Activated T-cell treated with anti-CD3 and anti-CD28 coated beads, Interleukin-2, amount 50 U/mL, for 4 hours (primary cell): ENCODE measurements at places on chromosomes 6 and 20. TPM values are rescaled to one million over a fixed set of nuclear protein-coding genes. Genes with fewer than 3 reads are reported as not detected.
A peak's percentile ranks its signal among the peaks of the same experiment; 100 is the strongest.

DNA sequence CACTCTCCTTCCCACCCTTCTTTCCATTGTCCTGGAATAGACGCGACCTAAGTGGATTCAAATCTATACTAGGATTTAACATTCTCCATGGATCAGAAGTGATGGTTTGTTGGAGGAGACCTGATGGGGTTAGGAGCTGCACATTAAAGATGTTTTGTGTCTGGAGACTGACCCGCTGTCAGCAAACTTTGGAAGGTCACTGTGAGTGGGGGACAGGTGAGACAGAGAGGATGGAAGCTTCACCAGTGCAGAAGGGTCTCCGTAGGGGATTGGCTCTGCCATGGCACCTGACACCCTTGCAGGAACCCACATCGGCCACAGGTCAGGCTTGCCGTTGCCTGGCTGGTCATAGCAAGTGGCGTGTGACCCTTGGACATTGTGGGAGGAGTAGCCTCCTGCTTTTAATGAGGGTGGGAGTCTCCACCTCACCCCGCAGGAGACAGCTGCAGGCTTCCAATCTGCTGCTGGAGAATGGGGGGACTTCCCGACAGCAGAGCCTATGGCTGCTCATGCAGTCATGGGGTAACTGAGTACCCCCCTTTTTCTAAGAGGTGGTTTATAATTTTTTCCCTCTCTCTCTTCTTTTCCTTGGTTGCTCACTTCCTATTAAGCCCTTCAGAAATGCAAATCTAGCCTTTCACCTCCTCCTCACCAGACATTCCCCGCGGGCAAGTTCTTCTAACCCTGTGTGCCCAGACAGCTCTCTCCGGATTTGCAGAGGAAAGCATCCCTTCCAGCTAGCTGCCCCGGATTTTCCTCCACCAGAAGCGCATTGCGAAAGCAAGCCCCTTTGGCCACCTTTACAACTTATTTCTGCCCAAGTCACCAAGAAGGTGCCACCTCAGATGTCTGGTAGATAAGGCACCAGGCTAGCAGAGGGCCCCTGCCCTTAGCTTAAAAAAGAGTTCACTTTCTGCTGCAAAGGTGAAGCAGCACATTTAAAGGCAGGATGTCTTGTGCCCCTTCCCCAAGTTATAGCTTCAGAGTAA, 53.5 kb downstream of the DACT2 start:
- DNase-seq, result no peak

GRCh38 chr6:16637635-16638034, 123.6 kb downstream of the ATXN1 start:
- DNase-seq, result no peak

DNA sequence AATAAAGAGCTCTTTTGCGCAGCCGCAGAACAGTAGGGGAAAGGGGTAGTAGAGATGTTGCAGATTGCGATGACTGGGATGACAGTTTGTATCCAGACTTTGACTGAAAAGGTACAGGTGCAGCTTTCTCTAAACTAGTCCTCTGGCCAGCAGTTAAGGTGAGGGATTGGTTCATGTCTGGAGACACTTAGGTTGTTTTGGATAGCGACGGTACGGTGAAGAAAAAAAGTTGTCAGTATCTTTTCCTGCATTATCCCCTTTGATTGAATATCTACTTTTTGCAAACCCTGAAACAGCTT, 537 bp downstream of the PRR3 start:
- peak; percentile 63 for DNase-seq

DNA sequence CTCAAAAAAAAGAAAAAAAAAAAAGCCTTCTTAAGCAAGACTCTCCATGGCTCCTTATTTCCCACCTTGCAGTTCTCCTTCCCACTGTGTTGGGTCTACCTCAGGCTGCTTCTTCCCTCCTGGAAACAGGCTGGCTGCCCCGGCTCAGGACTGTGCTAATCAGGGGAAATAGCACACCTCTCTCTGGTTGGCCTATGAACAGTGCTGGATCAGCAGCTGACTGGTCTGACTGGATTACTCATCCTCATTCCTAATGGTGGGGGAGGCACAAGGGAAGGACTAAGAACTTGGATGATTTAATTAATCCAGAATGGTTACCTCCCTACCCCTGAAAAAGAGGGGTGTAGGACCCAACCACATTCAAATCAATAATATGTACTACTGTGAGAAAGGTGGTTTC, 3.9 kb upstream of the SRSF3 start:
- DNase-seq, result no peak

The CRISP2 gene
- total RNA-seq, result not detected

DNA sequence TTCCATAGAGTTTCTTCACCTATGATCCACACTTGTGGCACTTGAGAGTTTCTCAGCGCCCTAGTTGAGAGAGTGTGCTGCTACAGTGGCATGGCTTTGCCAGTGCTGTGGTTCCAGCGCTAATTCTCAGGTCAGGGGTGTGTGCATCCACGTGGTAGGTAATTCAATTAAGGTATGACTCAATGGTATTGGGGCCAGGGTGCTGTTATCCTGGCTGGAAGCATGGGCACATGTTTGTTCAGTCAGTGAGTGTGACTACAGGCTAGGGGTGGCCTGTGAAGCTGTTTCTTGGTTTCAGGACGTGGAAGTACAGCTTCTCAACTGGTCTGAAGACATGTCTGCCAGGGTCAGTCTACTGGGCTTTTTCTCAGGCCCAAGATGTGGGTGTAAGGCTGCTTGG, 3.0 kb upstream of the SEMG2 start:
- no peak for DNase-seq

The UBD gene
- 3.5 TPM for total RNA-seq

The SIRPB1 gene
- 0.34 TPM for total RNA-seq

DNA sequence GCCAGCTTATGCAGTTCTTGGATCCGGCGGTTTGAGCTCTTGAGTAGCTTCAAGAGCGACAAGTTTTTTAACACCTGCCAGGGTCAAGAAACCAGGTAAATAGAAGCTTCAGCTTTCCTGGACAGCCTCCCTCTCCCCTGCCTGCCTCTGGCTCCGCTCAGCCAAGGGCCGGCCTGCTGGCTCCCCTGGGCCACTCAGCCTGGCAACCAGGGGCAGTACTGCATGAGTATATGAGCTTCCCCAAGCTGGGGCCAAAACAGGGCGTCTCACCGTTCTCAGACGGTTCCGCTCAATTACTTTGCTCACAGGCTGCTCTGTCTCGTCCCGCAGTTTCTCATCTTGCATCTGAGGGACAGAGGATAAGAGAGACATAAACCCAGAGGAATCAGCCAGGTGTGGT, 856 bp downstream of the TP53TG5 start:
- DNase-seq, result no peak

- DNase-seq, result no peak
These were observed 27.4 kb downstream of the MUC22 start for GRCh38 chr6:31037682-31038081.

GRCh38 chr6:9057937-9058336, 622.6 kb upstream of the SLC35B3 start:
- DNase-seq, result no peak

The AGPAT4 gene
- 2.0 TPM for total RNA-seq

The THBD gene
- 0.08 TPM for total RNA-seq

- DNase-seq, result no peak
These were observed 166.2 kb downstream of the EPM2A start for GRCh38 chr6:145569140-145569539.

DNA sequence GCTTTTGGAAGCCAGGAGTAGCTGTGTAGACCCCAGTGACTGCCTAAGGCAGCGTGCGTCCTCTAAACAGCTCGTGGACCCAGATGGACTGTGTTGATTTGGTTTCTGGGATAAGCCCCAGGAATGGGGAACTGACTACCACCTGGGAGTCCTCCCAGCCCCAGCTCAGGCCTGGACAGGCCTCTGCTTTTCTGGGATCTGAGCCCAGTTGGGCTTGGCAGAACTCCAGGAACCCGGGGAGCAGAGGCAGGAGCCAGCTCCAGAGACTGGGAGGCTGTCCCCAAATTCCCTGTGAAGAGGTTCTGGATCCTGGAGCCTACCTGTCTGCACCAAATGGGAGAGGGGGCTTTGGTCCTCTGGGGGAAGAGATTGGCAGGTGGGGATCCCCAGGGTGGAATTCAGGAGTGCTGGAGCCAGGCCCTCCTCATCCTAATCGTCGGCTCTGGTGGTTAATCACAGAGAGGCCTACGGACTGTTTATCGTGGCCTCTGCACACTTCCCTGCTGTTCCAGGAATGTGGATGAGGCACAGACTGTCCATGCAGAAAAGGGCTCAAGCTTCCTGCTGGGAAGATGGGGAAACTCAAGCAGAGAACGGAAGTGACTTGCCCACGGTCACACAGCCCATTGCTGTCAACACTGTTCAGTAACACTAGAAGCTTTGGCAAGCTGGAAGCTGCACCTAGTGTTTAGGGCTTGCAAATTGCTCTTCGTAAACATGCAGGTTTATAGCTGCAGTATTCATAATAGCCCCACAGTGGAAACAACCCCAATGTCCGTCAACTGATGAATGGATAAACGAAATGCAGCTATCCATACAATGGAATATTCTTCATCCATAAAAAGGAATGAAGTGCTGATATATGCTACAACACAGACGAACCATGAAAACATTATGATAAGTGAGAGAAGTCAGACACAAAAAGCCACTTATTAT, 100.6 kb downstream of the KCNB1 start:
- DNase-seq, result no peak

GRCh38 chr6:2819115-2819514, 22.5 kb downstream of the SERPINB1 start:
- no peak for DNase-seq

GRCh38 chr20:38776363-38776762, 28.1 kb downstream of the ACTR5 start:
- no peak for DNase-seq

DNA sequence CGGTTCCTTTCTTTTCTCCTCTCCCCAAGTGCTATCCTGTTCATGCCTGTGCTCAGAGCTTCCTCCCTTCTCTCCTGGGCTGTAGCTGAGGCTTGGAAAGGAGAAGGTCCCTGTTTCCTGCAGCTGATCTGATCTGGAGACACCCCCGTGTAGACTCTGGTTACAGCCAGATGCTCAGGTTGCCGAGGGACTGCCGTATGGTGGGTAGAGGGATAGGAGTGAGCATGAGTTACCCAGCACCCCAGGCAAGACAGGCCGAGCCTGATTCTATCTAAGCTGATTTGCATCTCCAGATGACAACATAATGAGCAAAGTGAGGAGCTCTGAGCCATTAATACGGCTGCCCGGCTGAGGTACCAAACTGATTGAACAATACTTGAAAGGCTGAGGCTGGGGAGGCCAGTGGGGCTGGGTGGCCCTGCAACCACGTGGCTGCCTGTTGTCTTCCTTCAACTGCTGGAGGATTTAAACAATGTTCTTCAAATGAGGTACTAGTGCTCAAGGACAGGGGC, 91.8 kb downstream of the ASXL1 start:
- DNase-seq, result no peak

The C2 gene
- 1.0 TPM for total RNA-seq

DNA sequence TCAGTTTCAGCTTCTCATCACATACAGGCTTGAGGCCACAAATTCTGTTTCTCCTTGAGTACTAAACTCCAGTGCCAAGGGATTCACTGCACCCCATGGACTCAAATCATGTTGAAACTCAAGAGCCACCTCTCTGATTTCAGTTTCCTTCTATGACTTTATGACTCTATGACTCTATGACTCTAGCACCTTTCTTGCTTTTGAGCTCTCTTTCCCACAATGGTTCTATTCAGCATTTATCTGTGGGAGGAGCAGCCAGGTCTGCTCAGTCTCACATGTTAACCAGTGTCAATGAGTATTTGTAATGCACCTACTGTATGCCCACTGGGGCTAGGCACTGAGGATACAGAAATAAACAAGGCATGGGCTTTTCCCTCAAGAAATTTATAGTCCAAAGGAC, 14.6 kb upstream of the SLC22A2 start:
- DNase-seq, result no peak

GRCh38 chr6:2502998-2503674, 247.6 kb downstream of the MYLK4 start:
- no peak for DNase-seq

The TPBG gene
- 0.53 TPM for total RNA-seq

The KHDC1L gene
- total RNA-seq, result not detected

DNA sequence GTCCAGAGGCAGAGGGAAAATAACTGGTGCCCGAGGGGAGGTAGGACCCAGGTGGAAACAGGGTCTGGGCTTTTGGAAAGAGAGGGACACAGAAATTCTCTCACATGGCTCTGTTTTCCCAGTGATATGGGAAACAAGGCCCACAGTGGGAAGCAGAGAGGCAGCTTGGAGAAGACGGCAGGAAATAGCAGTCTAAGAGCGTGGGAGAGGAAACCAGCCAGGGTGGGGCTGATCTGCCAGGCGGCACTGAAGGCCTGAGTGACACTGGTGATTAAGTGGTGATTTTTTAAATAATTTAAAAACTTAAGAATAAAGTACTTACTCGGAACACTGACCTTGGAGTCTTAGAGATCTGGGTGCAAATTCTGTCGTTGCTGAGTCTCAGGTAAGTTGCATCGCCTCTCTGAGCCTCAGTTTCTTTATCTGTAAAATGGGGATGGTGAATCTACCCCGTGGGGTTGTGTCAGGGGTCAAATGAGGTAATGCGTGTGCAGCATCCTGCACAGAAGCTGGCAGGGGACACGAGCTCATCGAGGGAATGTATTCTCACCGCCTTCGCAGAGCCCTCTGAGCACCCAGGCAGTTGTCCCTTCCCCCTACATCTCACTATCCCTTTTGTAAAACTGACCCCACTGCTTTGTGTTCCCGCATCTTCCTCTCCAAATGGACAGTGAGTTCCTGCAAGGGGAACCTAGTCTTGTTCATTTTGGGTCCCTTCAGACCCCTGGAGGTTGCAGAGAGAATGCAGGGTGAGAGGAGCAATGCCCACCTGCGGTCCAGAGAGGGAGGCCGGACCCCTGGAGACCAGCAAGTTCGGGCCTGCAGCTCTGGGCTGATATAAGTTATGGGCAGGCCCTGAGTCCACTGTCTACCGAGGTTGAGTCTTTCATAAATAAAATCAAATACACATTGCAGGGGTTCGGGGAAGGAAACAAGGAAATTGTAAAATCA, 228.6 kb upstream of the PMEPA1 start:
- DNase-seq, result no peak

DNA sequence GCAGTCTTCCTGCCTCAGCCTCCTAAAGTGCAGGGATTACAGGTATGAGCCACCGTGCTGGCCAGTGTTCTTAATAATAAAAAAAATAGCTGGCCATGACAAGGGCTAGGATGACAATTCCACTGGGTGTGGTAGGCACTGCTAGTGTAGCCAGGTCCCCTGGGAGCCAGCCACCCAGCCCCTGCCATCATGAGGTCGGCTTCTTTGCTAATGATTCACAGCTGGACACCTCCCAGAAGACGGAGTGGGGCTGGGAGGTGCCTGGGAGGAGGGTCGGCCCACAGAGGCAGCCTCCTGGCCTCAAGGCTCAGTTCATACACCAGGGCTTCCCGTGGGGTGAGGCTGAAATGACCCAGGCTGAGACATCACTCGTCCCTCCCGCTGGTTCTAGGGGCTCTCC, 230.4 kb downstream of the TAF4 start:
- DNase-seq, result no peak

The PTPRT gene
- total RNA-seq, result not detected

DNA sequence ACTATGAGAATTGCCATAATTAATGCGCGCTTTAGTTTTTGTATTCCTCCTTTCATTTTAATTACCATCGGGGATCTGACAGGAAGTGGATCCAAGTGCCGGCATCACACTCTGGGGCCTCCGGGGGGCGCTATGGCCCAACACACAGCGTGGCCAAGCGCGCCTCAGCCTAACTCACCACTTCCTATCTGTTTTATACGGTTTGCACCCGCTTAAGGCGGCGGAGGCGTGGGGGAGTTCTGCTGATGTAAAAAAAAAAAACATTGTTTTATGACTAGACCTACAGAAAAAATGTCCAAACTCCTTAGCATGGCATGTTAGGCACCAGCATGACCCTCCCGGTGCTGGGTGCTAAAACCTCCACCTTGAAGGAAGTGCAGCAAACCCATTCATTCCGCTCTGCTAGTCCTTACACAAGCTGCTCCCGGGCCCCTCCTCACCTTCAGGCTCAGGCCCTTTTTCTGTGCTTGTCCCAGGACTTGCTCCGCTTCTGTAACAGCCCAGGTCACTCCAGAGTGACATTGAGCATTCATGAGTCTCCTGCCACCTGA, 4.5 kb upstream of the EBF4 start:
- peak; percentile 72 for DNase-seq
